ENCODE measurements at places on chromosomes 3 and 15.

- DNase-seq: no peak
Measured at GRCh38 chr15:29566914-29567313, 255.4 kb downstream of the TJP1 start.

- DNase-seq: no peak
Measured at GRCh38 chr15:49625460-49626036, 4.7 kb downstream of the DTWD1 start.

DNA sequence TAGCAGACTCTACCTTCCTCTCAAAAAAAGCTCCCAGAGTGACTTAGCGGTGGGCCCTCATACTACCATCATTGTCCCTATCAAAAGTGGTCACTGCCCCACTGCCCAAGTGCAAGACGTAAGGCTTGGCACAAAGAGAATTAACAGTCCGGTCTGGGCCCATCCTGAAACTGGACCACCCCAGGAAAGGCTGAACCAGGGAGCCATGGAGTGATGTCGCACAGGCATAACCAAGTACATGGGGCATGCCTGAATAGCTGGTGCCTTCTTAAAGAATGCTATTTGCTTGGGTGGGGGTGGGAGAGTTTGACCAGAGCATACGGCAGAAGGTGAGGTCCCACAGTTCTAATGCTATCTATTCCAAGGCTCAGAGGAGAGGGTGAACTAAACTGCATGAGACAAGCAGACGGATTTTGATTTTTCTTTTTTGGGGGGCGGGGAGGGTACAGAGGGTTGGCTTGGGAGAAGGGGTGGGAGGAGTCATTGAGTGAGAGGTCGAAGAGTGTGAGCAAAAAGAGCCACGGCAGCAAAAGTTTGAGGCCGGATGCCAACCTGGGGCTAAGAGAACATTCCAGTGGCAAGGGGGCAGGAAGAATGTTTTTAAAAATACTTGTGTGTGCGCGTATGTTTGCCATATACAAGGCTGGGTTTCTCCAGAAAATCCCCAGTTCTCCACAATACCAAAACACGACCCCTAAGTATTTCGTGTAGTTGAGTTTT lies 50.2 kb downstream of the FAM174B start:
- DNase-seq: no peak

DNA sequence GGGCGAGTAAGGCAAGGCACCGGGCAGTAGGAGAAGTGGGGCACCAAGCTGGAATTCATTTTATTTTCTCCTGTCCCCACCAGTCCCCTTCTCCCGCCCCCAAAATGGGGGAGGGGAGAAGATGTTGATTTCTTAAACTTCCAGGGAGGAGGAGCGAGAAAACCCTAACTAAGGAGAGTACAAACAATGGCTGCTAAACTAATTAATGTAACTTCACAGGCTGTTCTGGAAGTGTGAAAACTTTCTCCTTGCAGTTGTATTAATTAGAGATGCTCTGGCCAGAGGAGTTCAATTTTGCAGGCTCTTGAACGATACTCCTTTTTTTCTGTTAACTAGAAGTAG lies 11.5 kb downstream of the ZIC4 start:
- no peak for DNase-seq

DNA sequence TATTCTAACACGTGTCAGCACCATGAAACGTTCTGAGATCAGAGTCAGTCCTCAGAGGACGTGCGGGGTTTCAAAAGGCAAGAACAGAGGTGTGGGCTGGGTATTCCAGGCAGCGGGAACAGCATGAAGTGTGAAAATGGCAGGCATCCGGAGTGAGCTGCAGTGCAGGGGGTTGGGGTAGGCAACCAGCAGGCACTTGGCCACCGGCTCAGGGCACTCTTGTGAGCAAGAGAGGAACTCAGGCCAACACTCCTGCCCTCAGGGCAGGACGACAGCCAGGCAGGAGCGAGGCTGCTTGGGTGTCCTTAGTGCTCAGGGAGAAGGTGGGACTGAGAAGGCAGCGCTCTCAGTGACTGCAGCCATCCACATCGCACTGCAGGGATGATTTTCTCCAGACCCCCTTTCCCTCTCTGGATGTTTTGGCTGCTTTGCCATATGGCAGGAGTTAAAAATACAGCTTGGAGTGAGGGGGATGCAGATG lies 151.1 kb downstream of the NUP210 start:
- DNase-seq: no peak
